ENCODE measurements at places on chromosomes 7 and 10. TPM values are rescaled to one million over a fixed set of nuclear protein-coding genes. Genes with fewer than 3 reads are reported as not detected.

The CREB3L2 gene
- 23.1 TPM for total RNA-seq

The FBXW4 gene
- total RNA-seq, result 45.4 TPM

The PLXNA4 gene
- 21.3 TPM for total RNA-seq

The KCNH2 gene
- total RNA-seq, result 0.30 TPM

The MAT1A gene
- not detected for total RNA-seq

All from activated CD4-positive, alpha-beta T cell treated with anti-CD3 and anti-CD28 coated beads, Interleukin-2, amount 10 ng/mL, durations not matched to agents 7 days and 5 days (primary cell).